Stimulated activated memory B cell treated with anti-CD40 and anti-IgM and Interleukin-4, amounts not matched to agents 10 μg/mL and 1 μg/mL and 100 μg/mL, for 72 hours (primary cell): ENCODE measurements at places on chromosomes 1 and 21.

- peak; percentile 52 for ATAC-seq
These were observed 18.3 kb upstream of the ALPL start for GRCh38 chr1:21490774-21491487.

DNA sequence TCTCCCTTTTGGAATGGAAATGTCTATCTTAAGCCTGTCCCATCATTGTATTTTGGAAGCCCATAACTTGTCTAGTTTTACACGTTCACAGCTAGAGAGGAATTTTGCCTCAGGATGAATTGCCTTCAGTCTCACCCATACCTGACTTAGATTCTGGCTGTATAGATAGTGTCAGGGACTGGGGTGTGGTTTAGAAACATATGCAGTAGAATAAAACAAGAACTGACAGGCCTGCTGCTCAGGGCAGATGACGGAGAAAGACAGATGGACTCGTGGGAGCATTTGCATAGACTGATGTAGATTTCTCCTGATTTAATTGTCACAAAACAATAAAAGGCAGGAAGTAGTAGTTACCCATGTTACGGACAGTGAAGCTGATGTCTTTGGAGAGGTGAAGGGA is 166.7 kb downstream of the UCK2 start:
- no peak for ATAC-seq

DNA sequence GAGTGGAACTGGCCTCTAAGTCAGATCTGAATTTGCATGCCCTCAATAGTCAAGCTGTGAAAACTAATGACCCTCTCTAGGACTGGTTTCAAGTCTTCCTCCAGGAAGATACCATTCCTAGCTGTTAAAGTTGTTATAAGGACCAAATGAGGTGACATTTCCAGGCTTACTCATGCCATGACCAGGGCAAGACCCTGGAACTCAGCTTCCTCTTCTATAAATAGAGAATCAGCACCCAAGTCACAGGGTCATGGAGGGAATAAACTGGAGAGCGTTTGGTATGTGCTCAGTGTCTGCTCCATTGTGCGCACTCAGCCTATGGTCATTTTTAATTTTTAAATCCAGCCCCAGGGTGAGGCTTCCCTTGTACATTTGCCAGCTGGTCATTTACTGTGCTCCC is 2.5 kb downstream of the S100A9 start:
- ATAC-seq, result no peak

- no peak for ATAC-seq
These were observed 320.3 kb upstream of the C1orf174 start for GRCh38 chr1:4220362-4220761.

DNA sequence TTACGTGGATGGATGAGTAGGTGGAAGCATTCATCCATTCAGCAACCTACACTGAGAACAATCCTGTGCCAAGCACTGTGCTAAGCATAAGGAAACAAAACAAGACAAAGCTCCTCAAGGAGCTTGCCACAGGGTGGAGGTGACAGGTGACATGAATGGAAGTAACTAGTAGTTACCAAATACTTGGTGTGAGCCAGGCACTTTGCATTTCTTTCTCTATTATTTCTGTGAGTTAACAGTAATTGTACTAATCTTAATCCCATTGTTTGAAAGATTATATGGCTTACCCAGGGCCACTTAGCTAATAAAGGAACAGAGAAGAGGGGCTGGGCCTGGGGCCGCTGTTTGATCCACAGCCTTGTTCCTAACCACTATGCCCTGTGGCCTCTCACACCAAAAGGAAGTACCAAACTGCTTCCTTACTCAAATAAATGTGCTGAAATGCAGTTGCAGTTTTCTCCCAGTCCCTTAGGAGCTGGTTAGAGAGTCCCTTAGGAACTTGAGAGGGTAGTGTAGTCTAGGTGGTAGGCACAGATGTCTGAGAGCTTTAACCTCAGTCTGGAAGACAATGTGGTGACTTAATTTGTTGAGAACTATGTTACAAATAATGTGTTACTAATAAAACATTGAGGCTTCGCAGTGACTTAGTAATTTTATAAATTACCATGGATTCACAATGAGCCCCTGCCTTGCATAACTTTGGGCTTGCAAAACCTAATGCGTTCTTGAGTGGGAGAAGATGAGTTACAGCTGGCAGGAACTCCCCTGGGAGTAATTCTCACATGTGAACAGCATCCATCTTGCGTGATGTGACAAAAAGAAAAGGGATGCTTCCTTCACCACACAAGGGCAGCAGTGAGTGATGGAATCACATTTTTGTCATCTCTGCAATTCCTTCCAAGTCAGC is 69.8 kb downstream of the MPZL1 start:
- no peak for ATAC-seq

- ATAC-seq, result no peak
These were observed 409.5 kb downstream of the PLPP3 start for GRCh38 chr1:56169856-56170255.

DNA sequence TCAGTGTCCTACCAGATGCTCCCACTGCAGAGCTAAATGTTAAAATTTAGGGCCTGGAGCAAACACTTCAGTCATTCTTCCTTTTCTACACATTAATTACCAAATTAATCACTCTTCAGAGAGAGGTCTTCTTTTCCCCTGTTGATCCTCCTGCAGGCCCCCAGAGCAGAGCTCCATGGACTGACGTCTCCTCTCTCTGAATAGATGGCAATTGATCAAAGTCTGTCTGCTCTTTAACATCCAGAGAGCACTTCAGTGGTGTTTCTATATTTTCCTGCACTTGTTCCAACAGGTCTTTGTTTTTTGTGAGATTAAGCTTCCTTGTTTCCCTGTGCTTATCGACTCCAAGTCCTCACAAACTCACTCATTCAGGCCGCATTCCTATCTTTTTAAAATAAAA is 239.3 kb downstream of the SIPA1L2 start:
- no peak for ATAC-seq

DNA sequence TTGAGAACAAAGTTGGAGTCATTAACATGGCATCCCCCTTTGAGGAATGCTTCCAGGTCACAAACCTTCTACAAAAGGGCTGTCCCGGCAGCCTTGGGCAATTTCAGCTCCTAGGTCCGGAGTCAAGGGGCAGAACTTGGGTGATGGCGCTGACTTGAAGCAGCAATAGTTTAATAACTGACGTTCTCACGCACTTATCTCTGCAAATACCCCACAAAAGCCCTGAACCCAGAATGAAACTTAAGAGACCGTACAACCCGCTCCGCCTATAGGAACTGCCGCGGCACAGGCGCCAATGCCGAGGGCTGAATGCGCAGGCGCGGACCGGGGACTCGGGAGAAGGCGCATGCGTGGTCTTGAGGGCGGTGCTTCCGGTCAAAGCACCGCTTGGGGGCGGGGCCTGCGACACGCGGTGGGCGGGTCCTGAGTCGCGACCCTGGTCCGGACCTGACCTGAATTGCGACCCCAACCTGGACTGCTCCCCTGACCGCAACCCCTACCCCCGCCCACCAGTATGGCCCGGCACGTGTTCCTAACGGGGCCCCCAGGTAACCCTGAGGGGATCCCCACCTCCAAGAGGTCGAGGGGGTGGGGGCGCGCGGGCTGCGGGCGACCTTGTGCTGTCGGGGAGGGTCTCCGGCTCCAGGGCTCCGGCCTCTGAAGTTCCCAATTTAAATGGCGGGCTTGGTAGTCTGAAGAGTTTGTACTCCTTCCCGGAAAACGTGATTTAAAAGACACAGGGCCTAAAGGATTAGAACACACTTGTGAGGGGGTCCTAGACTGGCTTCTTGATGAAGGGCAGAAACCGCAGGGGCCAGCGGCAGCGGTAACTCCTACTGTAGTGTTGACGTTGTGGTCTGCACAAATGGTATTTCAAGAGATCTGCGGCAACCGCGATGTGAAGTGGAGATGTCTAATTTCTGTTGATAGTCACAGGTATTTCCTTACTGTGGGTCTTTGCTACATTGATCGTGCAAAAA is at the start of gene NTPCR:
TSS of gene NTPCR (plus strand) at position 415 of the 980 bp plus-strand sequence. CDS start at position 515, 100 bp downstream.
- ATAC-seq, result peak; percentile 94

DNA sequence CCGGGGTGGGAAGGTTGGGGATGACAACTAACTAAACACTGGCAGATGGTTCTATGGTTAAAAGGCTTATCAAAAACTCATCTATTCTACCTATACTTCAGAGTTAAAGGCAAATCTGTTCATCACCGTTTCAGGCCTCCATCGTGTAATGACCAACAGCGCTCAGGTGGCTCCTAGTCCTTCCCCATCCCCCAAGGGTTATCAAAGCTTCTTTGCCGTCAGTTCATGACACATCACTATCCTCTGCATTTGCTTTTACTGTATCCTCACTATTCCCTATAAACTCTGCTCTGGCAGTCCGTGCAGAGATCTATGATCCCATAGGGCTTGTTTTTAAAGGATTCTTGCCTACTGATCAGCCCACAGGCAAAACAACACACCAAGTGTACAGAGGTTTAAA is 8.2 kb downstream of the HMGN1 start:
- no peak for ATAC-seq

- no peak for ATAC-seq
These were observed 654.2 kb upstream of the PKN2 start for GRCh38 chr1:88029899-88030298.

DNA sequence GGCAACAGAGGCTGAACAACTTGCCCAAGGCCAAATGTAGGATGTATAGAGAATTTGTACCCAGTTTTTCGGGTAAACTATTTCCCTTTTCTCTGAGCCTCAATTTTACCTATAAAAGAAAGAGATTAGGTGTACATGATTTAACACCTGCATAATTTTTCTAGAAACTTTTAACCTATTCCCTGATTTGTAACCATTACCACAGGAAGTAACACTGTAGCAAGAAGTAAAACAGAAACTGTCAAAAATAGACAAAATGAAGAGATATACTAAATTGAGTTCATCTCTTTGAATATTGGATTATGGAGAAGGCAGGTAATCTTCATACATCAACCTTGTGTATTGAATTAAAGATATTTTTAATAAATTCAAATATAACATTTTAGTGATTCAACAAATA is 136.2 kb downstream of the ZC3H11B start:
- ATAC-seq, result no peak

DNA sequence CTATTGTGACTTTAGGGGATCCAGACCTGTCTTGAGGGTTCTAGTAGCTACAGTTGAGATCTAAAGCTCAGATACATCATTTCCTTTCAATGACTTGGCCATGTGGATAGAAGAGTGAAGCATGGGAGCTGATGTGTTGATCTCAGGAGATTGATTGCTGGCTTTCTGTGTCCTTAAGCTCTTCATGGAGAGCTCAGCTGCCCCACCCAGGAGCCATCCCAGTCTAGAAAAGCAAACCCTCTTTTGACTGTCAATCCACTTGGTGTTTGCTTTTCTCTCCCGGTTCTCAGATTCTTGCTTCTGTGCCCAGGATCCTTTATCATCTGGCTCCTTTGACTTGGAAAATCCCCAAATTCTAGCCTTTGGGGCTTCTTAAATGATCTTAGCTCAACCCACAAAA is 87.2 kb downstream of the ATP1A1 start:
- no peak for ATAC-seq

- ATAC-seq, result peak; percentile 56
These were observed 711 bp downstream of the TRNP1 start for GRCh38 chr1:26994020-26994786.

DNA sequence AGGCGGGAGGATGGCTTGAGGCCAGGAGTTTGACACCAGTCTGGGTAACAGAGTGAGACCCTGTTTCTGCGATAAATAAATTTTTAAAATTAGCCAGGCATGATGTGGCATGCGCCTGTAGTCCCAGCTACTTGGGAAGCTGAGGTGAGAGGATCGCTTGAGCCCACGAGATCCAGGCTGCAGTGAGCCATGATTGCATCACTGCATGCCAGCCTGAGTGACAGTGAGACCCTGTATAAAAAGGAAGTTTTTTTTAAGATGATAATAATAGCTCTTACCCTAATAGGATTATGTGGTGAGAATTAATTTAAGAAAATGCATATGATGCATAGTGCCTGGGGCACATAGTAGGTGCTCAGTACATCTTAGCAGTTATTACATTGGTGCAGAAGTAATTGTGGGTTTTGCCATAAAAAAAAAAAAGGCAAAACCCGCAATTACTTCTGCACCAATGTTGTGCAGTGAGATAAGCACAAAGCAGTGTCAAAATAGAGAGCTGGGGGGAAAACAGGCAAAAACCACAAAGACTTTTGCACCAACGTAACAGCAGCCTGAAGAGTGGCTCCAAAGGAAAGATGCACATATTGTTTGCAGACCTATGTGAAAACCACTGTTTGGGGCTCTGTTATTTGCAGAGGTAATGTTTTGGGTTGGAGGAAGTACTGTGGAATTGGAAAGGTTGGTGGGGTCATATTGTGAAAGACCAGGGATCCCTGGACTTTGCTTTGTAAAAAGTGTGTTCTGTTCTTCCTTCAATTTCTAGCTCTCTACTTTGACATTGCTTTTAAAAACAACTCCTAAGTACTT is 72.4 kb downstream of the PLXNA2 start:
- ATAC-seq, result no peak

DNA sequence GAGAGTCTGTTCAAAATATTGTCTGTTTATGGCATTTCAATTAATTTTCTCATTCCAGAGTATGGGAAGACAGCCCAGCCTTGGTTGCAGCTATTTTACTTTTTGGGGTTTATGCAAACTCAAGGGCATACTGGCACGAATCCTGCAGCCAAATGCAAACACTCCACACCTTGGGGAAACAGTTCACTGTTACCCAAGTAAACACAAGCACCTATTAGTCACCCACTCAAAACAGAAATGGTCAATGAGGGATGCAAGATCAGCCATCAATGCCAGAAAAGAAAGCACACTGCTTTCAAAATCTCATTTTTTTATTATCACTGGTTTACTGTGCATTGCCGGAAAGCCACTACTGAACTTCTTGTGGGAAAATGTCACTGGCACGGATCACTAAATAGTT is 170.6 kb downstream of the RUNX1 start:
- ATAC-seq, result no peak

- no peak for ATAC-seq
These were observed 6.1 kb upstream of the RBP7 start for GRCh38 chr1:9990944-9991343.
